ENCODE measurements at places on chromosomes 13 and 19.

DNA sequence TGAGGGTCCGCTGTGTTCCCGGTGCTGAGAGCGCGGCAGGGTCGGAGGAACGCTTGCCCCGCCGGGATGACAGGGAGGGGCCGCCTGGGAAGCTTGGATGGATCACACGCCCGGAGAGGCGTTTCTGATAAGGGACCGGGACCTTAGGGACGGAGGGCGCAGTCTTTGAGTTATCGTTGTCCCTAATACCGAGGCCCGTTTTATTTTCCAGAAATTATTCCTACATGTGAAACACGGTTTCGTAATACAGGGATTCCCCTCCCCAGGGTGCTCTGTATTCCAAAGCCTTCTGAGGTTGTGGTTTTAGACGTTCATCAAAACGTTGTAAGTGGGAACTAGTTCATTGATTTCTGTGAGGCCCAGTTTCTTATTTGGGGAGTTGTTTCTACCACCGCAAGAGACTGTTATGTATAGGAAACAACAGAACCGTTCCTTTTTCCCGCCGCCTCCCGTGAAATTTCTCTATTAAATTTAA, 752 bp downstream of the PDCD5 start:
- no peak for DNase-seq

DNA sequence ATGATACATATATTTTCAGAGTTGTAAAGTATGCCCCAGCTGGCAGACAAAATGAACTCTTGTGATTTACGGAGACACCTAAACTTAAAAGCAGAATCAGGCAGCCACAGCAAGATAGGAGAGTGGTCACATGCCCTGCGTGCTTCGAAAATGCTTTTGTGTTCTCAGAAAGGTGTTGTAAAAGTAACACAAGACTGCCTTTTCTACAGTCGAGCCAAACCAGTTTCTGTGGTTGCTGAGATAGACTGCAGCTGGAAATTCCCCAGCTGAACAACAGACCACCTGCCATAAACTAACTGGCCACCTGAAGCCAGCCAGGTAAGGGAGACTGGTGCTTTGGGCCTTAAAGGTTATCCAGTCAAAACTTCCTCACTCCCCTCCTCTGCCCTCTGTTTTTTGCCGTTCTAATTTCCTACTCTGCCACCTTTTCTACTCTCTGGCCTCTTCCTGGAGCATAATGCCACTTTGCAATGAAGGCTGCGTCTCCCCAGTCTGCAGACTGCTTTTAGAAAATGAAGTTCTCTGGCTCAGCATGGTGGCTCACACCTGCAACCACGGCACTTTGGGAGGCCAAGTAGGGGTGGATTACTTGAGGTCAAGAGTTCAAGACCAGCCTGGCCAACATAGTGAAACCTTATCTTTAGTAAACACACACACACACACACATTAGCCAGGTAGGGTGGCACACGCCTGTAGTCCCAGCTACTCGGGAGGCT, 381.2 kb upstream of the SLITRK1 start:
- DNase-seq, result no peak

DNA sequence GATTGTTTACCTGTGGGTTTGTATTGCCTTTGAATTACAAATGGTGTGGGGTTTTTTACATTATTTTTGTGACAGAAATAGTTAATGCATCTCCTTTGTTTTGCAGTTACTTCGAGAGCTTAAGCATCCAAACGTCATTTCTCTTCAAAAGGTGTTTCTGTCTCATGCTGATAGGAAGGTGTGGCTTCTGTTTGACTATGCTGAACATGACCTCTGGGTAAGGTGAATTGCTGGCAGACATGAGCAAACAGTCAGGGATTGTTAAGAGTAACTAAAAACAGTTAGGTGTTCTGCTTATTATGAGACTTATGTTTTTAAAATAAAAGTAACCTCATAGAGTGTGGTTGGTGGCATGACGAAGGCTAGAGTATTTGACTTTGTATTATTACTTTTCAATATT, 95.0 kb downstream of the CDK8 start:
- no peak for DNase-seq

DNA sequence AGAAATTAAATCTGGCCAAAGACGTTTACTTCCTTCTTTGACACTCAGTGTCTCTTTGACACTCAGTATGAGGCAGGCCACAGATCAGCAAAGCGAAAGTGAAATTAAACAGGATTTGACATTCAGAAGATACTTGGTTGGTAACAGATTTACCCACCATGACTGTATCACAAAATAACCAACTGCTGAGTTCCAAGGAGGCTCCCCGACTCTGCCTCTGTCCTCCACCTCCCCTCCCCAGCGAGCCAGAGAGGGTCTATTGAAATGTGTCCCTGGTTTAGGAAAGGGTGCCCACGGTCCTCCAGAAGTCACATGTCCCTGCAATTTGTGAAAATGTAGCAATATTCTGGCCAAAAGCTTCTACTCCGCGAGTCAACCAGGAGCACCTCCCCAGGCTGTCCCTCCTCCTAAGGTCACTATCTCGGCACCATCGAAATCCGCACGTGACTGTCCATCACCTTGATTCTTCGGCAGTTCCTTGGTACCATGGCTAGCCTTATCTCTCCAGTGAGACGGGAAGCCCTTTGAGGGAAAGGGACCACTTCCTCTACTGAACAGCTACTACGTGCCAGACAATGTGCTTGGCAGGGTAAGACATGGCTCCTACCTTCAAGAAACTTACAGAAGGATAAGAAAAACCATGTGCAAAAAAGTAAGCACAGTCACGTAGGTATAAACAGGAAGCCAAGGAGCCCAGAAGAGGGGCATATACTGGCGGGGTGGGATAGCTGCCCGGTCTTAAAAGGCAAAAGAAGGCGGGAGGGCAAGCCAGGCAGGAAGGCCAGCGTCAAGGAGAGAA, 1.5 kb downstream of the N4BP2L1 start:
- DNase-seq, result peak; percentile 43

DNA sequence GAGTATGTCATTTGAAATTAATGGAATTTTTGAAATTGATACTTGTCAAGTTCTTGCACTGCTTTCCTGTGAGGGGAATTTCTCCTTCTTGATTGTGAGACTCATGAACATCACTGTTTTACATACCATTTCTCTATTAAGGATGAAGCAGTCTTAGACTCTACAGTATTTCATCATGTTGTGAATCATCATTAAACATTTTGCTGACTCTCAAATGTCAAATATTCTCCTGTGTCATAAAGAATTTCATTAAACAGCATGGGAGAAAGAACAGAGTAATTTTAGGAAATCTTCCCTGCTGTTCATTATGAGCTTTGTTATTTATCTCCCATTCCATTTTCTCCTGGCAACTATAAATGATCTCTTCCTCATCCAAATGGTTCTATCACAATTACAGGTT, 729.0 kb downstream of the PCDH9 start:
- DNase-seq, result no peak

- peak; percentile 78 for DNase-seq
Observed at GRCh38 chr19:40609561-40610395, 8.6 kb downstream of the LTBP4 start.

DNA sequence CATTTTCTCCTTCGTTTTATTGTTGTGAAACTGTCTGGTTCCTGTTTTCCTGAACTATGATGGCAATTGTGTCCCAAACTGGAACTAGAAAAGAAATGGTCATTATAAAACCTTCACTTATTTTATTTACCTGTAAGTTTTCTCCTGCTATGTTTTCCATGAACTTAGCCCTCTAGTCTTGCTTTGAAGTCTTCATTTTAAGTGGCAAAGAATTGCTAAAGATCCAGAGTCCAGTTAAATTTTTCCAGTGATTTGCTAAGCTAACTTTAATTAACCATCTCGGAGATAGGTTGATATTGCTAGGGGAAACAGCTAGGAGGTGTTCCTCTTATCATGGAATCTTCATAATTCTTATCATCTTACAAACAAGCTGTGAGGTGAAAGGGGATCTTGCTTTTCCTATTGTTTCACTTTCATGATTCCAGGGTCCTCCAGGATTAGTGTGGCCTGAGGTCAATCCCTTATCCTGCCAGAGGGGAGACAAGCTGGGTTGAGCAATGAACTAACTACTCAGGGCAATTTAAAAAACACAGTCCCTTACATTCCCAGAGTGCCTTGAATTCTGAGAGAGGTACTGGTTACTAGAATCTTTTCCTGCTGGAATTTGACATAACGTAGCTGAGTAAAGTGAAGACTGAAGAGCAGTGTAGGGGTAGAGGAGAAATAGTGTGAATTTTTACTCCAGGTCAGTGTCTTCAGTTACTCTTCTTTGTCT, 112.5 kb downstream of the ESD start:
- no peak for DNase-seq

GRCh38 chr19:42255766-42256745, 1.1 kb upstream of the ERF start:
- DNase-seq, result no peak

Measured in HL-60 (cell line).